Body of pancreas (tissue), 4 donors: ENCODE measurements at places on chromosomes 7 and 10.

- DNase-seq, result no peak
Observed at GRCh38 chr7:138063400-138063799, 12.9 kb upstream of the AKR1D1 start.

- no peak for DNase-seq
Observed at GRCh38 chr7:131501930-131502685, 54.3 kb downstream of the PODXL start.

- no peak for DNase-seq
Observed at GRCh38 chr10:4475827-4476490, 350.0 kb upstream of the AKR1E2 start.

- peak; percentile 22 for DNase-seq
Observed at GRCh38 chr10:49512121-49512809, 26.7 kb downstream of the ERCC6 start.

DNA sequence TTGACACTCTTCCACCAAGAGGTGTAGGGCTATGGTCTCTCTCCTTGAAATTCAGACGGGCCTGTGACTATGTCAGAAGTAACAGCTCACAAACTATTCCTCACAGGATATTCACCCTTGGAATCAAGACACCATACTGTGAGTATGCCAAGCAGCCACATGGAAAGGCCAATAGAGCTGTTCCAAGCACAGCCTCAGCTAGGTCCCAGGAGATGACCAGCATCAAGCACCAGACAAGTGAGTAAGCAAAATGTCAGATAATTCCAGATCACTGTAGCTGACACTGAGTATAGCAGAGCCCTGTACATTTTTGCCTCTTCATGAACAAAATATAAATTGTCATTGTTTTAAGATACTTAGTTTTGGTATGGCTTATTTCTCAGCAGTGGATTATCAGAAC is 88.1 kb upstream of the KCND2 start:
- no peak for DNase-seq

DNA sequence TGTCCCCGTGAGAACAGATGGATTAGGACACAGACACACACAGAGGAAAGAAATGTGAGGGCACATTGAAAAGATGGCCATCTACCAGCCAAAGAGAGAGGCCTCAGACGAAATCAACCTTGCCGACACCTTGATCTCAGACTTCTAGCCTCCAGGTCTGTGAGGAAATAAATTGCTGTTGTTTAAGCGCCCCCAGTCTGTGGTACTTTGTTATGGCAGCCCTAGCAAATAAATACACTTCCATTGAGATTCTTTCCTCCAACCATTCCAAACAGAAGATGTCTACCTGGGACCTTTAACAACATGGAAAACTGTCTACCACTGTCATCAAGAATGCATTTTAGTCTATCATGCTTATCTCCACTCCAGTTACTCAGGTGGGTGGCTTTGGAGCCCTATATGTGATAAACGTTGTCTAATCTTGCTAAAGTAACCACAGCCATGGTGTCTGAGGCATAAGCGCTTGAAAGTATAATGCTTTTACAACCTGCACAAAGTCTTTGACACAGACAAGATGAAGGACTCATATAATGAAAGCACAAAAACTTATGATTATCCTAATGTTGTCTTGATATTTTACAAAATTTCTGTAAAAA is 244.3 kb downstream of the MTERF1 start:
- peak; percentile 33 for DNase-seq

DNA sequence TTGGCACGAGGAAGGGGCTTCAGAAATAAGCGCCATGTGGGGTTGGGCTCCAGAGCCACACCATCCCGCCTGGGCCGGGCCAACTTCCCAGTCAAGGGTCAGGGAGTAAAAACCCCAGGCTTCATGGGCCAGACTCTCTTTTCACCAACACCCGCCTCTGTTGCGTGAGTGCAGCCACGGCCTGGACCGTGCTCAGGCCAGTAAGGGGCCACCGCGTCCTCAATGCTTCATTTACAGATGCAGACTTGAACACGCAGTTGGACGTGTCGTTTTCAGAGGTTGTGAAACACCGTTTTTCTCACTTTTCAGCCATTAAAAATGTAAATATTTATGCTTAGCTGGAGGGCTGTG is 161.0 kb downstream of the WDR37 start:
- DNase-seq, result no peak

DNA sequence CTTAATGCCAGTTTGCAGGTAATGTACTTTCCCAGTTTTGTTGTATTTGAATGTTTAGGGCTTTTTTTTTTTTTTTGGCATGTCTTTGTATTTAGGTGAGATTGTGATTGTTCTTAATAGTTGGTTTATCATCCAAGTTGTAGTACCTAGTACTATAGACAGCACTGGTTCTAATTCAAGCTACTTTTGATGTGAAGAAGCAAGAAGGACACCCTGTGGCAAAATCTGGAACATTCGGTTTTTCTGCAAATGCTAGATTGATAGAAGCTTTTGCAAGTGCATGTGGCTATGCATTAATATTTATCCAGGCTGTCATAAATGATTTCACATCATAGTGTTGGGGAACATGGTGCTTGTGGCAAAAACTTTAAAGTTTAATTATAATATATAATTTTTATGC is 248.9 kb downstream of the FOXP2 start:
- DNase-seq, result peak; percentile 8

DNA sequence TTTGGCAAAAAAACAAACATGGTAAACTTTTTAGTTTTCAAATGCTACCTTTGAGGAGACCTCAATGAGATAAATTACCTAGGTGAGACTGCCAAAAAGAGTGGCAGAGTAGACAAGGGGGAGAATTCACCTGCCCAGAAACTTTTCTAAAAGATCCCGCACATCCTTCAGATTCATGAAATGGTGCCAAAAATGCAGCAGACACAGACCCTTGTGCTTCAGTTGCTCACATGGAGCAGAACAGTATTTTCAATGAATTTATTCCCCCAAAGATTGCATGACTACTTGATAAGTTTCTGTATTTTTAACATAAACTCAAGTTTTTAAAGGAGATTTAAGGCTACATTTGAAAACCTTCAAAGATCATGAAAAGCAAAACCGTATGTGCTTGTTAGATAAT is 270.0 kb downstream of the TRIL start:
- no peak for DNase-seq

- DNase-seq, result peak; percentile 21
Observed at GRCh38 chr10:5888351-5888750, 1.3 kb downstream of the ANKRD16 start.

- no peak for DNase-seq
Observed at GRCh38 chr7:4834601-4835397, 27.0 kb downstream of the PAPOLB start.

DNA sequence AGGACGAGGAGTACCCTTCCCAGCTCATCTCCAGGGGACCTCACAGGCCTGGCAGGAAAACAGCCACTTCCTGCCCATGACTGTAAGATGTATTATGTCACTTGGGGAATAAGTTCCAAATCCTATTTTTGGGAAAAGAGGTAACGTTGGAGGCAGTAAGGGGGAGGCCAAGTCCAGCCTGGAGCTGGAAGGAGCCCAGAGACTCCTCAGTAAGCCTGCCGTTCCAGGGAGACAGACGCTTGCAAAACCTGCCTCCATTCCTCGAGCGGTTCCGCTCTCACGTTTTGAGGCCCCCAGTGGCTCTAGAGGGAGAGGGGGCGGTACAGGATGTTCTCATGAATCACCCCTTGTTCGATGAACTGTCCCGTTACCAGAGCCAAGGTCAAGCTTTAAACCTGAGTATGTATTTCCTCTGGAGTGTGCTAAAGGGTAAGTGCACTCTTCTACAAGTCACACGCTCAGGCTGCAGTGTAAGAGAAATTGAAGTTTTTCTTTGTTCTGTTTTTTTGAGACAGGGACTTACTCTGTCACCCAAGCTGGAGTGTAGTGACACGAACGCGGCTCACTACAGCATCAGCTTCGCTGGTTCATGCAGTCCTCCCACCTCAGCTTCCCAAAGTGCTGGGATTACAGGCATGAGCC is 45.5 kb upstream of the CYTH3 start:
- DNase-seq, result peak; percentile 28

GRCh38 chr7:36048141-36048901 is 104.7 kb upstream of the EEPD1 start:
- DNase-seq, result peak; percentile 12

DNA sequence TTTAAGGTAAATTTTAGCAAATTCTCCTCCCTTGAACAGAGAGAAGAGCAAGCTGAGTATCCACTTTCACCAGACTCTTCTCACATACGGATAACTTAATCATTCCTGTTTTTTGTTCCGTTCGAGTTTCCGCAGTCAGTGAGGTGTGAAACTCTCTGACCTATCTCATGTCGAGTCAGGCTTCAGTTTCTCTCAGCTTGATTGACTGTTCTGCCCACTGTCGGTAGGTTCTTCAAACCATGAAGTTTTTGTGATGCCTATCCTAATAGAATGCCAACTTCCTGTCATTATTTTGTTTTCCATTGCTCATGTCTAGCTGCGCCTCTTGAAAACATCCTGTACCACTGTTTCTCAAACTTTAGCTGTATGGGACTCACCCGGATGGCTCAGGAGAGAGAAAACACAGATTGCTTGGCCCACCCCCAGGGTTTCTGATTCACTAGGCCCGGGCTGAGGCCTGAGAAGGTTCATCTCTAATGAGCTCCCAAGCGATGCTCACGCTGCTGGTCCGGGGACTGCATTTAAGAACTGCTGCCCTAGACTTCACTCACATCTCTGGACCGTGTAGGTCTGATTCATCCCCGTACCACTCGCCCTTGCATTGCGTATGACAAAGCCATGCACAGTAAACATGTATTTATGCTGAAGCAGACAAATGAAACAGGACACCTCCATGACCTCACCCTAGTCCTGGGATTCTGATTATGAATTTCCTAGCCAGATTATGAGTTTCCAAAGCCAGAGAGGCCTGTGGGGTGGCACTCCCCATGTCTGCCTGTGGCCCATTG is 208.4 kb upstream of the AGK start:
- no peak for DNase-seq

GRCh38 chr7:106794276-106795083 is 70.6 kb upstream of the PIK3CG start:
- no peak for DNase-seq

DNA sequence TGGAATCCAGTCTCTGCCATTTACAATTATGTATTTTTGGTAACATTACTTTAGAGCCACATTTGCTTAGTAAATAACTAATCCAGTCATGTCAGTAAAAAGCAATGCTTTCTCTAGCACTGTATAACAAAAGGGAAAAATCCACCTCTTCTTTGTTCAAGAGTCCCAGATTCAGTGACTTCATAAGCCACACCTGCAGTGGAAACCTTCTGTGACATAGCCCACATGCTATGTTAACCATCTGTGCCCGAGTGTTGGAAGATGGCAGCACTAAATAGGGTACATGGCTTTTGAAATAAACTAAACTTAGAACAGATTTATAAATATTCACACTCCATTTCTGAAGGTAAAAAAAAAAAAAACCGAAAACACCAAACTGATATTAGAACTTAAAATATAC is 83.0 kb downstream of the CTTNBP2 start:
- no peak for DNase-seq

GRCh38 chr7:91276909-91277308 is 12.7 kb downstream of the FZD1 start:
- DNase-seq, result no peak

- no peak for DNase-seq
Observed at GRCh38 chr7:36036590-36036989, 116.5 kb upstream of the EEPD1 start.

GRCh38 chr10:97762056-97762455 is 9.7 kb downstream of the SFRP5 start:
- no peak for DNase-seq

DNA sequence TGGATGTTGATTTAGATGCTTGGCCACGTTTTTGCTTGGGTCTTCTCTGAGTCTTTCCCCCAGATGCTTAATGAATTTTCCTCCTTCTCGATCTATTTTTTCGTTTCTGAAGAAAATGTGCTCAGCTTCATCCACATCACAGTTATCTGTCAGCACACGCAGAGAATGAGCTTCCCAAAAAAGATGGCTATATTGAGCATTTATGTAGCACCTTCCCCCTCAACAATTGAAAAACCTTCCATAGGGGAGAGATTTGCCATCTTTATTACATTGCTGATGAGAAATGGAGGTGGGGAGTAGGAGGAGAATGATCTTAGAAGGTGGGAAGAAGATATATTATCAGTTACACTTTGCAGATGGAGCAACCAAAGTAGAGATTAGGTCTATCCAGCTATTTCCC is 228.1 kb upstream of the PHYHIPL start:
- no peak for DNase-seq

DNA sequence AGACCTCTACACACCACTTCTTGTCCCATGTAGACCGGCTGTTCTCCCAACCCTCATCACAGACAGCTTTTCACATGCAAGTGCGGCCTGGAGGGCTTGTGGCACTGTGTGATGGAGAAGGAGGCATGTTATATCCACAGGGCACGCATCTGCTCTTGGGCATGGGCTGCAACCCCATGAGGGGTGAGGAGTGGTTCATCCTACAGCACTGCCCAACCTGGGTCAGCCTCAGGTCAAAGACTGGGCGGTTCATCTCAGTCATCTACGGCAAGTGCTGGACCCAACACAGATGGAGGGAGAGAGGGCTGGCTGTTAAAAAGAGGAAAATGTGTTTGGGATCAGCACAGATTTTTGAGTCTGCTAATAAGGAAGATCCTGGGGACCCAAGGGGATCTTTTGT is 2.2 kb downstream of the FSCN3 start:
- no peak for DNase-seq

GRCh38 chr10:11387551-11388222 is 223.8 kb downstream of the USP6NL start:
- DNase-seq, result no peak

- DNase-seq, result no peak
Observed at GRCh38 chr10:77034795-77035194, 602.8 kb downstream of the KCNMA1 start.

- DNase-seq, result no peak
Observed at GRCh38 chr10:25038325-25038724, 21.9 kb downstream of the THNSL1 start.

DNA sequence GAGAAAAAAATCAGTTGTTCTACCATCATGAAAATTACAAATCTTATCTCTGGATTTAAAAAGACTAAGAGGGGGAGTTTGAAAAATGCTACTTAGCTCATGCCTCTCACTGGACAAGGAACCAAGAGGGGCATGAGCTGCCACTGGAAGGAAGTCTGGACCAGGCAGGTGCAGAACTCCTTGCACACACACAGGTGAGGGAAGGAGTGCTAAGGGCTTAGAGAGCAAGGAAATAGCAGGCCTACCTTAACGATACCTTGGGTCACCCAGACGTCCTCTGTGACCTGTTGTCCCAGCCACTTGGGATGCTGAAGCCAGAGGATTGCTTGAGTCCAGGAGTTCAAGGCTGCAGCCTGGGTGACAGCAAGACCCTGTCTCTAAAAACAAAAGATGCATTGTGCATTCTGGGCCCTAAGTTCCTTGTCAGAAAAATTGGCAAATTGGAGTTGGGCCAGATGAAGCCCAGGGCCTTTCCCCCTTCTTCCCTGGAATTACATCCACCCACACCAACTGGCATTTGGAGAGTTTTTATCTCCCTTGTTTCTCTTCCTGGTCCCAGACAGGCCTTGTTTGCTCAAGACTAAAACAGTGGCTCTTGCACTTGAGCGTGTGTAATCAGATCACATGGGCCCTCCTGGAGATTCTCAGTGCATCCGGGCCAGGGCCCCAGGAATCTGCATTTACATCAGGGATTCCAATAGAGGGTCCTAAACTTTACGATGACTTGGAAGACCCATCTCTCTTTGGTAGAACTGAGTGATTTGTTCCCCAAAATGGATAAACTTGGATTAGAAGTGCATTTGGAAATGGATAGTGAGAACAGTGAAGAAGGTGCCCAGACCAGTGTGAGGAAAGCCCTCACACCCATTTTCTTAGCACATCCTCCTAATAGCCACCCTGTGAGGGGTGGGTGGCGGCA is 3.0 kb downstream of the DDIT4 start:
- peak; percentile 52 for DNase-seq
